NCI-H446 treated with DMSO at 0.1 percent for 48 hours (cell line): ENCODE measurements at places on chromosomes 16 and 17.

- no peak for DNase-seq
Observed at GRCh38 chr17:7856011-7856810, 1.1 kb downstream of the NAA38 start.

DNA sequence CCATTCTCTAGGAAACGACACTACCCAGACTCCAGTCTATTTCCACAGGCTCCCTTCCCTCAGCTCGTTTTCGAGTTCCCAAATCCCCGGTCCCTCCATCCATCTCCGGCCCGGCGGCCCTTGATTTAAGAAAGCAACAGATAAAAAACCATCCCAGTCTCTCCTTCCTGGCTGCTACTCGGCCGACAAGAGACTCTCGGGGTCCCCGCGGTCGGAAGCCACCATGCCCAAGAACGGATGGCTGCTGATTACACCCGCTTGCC lies 182 bp downstream of the RPL26 start:
- DNase-seq = no peak

- DNase-seq = no peak
Observed at GRCh38 chr16:20884240-20884556, 16.0 kb downstream of the DCUN1D3 start.

- DNase-seq = no peak
Observed at GRCh38 chr16:51500306-51500705, 349.2 kb upstream of the SALL1 start.

- DNase-seq = no peak
Observed at GRCh38 chr16:3773663-3774062, 56.3 kb upstream of the TRAP1 start.

DNA sequence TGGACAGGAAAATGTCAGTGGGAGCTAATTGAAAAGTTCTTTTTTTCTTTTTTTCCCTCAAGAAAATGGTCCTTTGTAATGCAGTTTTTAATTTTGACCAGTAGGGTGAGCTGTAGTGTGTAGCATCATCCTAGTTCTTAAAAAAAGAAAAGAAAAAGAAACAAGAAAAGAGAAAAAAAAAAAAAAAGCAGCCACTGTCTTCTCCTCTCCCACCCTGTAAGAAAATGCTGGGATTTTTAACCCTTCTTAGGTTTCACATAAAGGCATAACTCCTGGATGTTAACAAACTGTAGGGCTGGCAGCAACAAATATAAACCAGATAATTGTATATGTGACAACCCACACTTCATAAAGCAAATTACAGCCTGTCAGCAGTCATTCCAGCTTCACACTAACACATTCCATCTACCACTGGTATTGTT lies 78.1 kb downstream of the SKAP1 start:
- peak; percentile 21 for DNase-seq

DNA sequence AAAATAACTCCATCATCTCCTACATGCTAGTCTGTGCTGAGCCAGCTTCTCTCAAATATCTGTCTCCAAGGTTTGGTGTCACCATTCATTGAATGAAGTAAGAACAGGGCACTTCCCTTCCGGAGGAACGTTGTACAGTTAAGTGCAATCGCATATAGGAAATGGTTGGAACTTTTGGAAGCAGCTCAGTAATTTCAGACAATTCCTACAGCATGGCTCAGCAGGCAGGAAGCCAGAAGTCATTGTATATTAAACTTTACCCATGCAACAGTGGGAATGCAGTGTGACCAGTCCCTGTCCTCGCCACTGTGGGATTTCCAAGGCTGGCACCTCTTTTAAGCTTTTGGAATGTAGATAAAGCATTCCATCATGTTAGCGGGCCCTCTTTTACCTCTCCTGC lies 51.1 kb upstream of the MYH2 start:
- no peak for DNase-seq

GRCh38 chr17:8598913-8599312 lies 31.6 kb downstream of the MYH10 start:
- no peak for DNase-seq

GRCh38 chr16:80082906-80083305 lies 457.9 kb upstream of the DYNLRB2 start:
- DNase-seq = no peak

GRCh38 chr16:58678716-58679115 lies 5.9 kb downstream of the SLC38A7 start:
- no peak for DNase-seq

DNA sequence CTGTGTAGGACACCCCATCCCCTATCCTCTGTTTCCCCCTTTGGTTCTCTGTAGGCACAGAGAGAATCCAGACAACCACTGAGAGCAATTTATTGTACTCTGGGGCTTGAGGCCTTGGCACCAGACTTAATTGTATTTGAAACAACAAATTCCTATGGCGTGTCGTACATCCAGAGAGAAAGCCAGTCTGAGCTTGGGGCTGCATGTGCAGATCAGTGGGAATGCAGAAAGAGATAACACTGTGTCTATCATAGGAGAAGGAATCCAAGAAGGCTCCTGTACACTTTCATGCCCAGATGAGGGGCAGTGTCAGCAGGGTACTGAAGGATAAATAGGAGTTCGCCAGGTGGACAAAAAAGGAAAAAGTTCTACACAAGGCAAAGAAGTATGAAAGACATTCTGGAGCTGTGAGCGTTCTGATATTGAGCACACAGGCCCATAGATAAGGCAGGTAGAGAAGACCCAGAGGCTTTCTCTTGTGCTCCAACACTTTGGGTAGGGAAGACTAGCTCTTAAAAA lies 22.0 kb upstream of the IL4R start:
- DNase-seq = no peak

DNA sequence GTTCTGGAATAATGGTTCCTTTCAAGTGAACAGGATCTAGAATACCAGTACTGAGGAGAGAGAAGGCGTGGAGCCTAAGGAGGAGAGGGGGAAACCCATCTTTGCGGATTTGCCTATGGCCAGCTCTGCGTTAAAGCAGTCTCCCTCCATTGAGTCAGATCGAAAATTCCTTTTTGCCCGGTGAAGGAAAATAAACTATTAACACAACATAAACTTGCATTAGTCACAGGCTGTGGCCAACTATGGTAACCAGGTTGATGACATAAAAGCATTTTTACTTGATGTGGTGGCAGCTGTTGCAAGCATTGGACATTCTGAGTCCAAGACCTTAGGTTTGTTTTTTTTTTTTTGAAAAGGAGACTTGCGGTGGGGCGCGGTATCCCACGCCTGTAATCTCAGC lies 8.9 kb downstream of the LDAF1 start:
- DNase-seq = no peak

- no peak for DNase-seq
Observed at GRCh38 chr17:381516-381915, 28.9 kb upstream of the RPH3AL start.

DNA sequence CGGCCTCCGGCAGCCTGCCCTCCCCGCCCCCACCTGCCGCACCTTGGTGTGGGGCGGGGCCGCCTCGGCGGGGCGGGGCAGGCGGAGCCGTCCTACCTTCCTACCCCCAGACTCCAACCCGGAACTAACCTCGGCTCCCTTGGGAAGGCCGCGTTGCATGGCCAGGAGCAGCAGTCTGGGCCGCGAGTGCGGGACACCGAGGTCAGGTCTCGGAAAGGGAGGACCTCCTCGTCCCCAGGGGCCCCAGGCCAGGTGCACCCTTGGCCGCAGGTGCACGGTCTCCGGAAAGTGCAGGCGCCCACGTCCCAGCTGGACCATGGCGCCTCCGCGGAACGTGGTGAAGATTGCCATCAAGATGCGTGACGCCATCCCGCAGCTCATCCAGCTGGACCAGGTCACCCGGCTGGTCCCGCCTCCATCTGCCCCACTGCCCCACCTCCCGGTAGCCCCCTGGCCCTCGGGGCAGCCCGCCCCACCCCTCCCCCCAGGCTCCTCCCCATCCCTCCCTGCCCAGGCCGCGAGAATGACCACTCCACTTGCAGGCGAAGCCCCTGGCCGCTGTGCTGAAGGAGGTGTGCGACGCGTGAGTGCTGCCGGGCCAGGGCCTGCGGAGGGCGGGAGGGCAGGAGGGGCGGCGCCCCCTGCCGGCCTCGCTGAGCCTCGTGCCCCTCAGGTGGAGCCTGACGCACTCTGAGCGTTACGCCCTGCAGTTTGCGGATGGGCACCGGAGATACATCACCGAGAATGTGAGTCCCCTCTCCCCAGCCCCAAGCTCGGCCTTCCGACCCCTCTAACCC lies at the start of gene ELMO3:
Gene ELMO3 (plus strand): TSS at position 121 of the 797 bp plus-strand sequence. CDS start 196 bp downstream, at position 317.
- no peak for DNase-seq

- no peak for DNase-seq
Observed at GRCh38 chr16:58588406-58588805, 41.2 kb downstream of the CNOT1 start.

- DNase-seq = no peak
Observed at GRCh38 chr17:53794875-53795274, 27.9 kb upstream of the KIF2B start.

DNA sequence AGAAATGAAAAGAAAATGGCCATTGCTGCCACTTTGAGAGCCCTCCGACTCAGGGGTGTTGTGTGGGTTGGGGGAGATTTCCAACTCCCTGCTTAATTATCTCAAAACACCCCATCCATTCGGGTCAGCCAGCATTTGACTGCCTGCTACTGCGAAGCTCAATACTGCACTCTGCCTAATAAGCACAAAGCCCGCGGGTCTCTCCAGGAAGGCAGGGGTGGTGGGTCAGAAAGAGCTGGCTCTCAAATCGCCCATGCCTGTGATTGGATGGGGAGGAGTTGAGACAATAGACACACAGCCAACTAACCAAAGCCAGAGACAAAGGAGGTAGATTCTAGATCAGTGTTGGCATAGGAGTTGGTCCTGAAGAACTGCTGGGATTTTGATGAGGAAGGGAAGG lies 2.3 kb upstream of the XAF1 start:
- DNase-seq = no peak

DNA sequence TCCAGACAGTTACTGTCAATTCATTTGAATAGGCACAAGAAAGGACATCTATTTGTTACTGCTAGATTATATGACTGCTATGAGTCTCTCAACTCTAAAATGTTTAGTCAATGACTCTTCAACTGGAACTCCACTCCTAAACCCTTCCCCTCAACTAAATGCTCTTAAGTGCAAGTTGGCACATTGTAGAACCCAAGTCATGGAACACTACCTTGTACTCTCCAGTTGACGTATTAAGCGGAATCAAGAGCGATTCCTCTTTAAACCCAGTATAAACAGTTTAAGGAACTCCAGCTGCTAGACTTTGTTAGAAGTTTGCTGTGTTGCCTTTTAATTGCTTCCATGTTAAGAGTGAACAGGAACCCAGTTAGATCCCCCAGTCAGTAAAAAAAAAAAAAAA lies 44.6 kb downstream of the STH start:
- DNase-seq = no peak

- DNase-seq = no peak
Observed at GRCh38 chr16:5874899-5875298, 777.3 kb upstream of the EEF2KMT start.

DNA sequence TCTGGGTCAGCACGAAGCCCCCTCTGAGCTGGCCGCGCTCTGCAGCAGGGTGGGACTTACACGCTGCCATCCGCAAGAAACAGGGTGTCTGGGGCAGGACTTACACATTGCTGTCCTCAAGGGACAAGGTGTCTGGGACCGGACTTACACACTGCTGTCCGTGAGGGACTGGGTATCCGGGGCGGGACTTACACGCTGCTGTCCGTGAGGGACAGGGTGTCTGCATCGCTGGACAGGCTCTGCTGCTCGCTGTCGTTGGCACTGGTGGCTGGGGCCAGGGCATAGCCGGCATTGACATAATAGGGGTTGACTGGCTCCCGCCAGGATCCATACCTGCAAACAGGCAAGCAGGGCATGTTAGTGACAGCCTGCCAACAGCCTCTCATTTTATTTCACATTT lies 31.4 kb downstream of the PDIA2 start:
- no peak for DNase-seq

DNA sequence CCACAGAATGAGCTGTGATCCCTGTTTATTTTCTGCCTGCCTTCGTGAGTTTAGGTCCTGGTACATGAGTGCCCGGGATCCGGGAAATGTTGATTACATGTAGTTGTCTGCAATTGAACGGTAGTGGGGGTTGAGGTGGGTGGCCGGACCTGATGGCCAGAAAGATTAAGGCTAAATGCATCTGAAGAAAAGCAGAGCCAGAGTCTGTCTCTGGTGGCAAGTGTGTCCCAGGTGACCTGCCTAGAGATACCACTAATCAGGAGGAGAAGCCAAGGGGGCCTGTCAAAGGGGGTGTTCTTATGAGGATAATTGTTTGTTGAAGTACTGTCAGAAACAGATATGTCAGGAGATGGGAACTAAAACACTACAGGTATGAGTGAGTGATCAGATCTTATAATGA lies 154.0 kb upstream of the ASIC2 start:
- DNase-seq = no peak

DNA sequence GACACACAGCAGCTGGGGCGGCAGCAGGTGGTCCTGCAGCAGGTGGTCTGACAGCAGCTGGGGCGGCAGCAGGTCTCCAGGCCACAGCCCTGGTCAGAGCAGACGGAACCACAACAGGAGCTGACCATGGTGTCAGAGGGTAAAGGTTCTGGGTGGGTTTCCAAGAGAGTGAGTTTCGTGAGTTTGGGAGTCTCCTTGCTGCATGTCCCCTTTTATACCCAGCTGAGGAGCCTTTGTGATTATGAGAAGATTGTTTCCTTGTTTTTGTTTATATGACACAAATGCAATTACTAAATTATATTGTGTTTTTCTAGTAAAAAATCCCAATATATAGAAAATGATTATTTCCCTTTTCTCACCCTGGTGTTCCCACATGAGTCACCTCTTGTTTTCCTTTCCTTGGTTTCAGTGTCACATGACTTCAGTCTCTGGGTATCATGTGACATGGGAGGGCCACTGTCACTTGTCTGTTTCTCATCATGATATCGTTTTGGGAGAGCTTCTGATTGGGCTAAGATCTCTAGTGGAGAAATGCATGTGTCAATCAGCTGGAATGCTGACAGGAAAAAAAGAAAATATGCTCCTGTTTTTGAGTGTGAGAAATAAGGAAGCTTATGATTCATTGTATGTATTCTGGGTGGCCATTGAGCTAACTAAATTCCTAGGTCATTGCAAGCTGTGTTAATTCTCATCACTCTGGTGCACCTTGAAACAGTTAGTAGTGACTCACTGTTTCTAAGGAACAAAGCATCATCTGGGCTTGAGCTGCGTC lies at the start of gene KRTAP4-6:
Gene KRTAP4-6 (minus strand): TSS at position 185 of the 772 bp plus-strand sequence. CDS start 57 bp downstream, at position 128.
- no peak for DNase-seq

DNA sequence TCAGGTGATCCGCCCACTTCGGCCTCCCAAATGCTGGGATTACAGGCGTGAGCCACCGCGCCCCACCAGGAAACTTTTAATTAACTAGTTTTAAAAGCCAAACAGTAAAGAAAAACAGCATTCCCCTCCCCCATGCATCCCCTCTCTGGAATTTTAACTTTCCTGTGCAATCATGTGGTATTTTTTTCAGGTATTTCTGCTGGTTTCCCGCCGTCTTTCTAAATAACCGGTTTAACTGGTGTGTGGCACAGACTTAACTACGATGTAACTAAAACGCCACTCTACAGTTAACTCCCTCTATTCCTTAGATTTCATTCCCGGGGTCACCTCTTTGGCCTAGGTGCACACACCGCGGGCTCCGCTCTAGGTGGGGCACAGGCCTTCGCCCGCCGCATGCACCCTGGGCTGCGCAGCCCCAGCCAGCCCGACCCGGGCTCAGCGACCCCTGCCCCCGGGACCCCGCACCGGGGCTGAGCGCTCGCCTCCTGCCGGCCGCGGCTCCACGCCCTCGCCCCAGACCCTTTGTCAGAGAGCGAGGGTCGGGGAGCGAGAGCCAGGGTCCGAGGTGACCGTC lies 15.1 kb upstream of the UTP6 start:
- no peak for DNase-seq
